ENCODE measurements at places on chromosomes 13 and 19.

GRCh38 chr13:91031508-91031907 is 316.0 kb upstream of the MIR17HG start:
- no peak for DNase-seq

- DNase-seq, result no peak
Measured at GRCh38 chr19:5567970-5568407, 236 bp upstream of the TINCR start.

- no peak for DNase-seq
Measured at GRCh38 chr13:85997587-85997986, 198.4 kb upstream of the SLITRK6 start.

- no peak for DNase-seq
Measured at GRCh38 chr13:104936304-104936703, 1599.2 kb downstream of the EFNB2 start.

DNA sequence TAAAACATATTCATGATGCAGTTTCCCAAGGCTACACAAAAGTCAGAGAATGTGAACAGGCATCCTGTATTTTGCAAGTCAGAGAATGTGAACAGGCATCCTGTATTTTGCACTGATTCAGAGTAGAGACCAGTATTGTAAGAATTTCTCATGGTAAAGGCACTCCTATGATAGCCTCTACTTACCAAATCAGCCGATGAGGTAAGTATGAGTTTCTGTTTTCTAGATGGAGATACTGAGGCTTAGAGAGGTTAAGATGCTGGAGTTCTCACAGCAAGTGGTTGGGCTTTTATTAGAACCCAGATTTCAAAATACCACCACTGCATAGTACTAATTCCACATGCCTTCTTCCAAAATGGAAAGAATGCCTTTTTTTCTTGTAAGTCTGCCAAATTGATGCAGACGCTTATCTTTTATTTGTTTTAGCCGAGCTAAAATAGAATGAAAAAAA is 12.3 kb downstream of the TPT1 start:
- DNase-seq, result no peak

- DNase-seq, result no peak
Measured at GRCh38 chr19:58563034-58563573, 4.7 kb upstream of the UBE2M start.

- DNase-seq, result no peak
Measured at GRCh38 chr19:56670961-56671612, 470 bp downstream of the ZNF835 start.

- no peak for DNase-seq
Measured at GRCh38 chr13:109715902-109716301, 70.5 kb downstream of the IRS2 start.

GRCh38 chr13:64369121-64369520 is 2861.0 kb downstream of the PCDH9 start:
- DNase-seq, result no peak

DNA sequence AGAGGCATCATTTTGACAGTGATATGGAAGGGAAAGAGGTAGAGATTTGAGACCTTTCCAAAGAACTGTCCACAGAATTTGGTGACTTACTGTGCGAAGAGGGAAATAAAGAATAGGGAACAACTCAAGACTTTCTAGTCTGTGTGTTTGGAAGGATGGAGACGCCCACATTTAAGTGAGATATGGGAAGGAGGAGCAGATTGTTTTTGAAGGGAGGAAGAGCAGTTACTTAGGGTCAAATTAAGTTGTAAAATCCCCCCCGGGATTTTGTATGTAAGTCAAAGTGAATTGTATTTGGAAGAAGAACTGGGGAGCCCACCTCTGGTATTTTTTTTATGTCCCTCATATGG is 1.2 kb downstream of the USPL1 start:
- no peak for DNase-seq

DNA sequence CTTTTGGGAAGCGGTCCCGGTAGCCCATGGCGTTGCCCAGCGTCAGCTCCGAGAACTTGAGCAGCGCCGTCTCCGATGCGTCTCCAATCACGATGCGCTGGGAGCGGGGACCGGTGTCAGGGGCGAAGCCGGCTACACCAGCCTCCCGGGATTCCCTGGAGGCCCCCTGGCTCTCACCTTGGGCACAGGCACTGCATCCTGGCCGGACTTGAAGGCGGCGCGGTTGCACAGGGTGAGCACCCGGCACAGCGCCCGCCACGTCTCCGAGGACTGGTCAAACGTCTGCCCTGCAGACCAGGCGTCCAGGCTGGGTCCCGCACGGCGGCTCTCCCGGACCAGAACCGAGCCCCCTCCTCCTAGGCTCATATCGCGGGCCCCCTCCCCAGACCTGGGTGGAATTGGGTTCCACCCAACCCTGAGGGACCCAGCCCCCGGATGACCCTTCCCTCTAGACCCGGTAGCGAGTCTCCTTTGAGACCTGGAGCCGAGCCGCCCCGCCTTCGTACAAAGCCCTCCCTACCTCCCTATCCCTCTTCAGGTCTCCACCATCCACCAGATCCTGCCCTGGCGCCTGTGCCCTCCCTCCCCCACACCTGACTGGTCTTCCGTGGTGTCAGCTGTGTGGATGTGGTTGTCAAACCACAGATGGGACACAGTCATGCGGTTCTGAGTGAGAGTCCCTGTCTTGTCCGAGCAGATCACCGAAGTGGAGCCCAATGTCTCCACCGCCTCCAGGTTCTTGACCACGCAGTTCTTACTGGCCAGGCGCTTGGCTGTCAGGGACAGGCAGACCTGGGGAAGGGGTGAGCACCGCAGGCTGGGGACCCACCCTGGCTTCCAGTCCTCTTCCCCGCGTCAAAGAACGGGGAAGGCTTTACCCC is 4.8 kb downstream of the ATP4A start:
- no peak for DNase-seq

GRCh38 chr19:16888629-16889365 is at the start of gene F2RL3:
F2RL3 (plus strand) TSS chr19:16888999; CDS start chr19:16889190, 191 bp downstream.
- DNase-seq, result peak; percentile 80

DNA sequence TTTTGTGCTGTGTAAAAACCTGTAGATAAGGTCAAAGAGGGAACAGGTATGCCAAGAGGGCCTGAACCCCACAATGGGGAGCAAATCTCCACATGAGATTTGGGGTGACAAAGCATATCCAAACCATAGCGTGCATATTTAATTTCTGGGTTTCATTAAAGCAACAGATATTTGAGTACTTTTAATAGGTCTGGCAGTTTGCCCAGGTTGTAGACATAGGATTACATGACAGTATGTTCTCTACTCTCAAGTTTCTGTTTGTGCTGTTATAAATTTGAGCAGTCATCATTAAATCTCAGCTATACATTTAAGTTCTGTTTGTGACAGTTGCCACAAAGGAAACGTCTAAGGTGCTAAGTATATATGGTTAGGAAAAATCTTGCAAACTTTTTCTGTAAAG is 236.4 kb downstream of the ATP8A2 start:
- DNase-seq, result no peak

GRCh38 chr13:59343993-59344822 is 819.5 kb downstream of the DIAPH3 start:
- DNase-seq, result no peak

- DNase-seq, result no peak
Measured at GRCh38 chr13:39789451-39789850, 134.0 kb downstream of the COG6 start.

- DNase-seq, result peak; percentile 52
Measured at GRCh38 chr19:19064098-19064722, 416 bp downstream of the SLC25A42 start.

DNA sequence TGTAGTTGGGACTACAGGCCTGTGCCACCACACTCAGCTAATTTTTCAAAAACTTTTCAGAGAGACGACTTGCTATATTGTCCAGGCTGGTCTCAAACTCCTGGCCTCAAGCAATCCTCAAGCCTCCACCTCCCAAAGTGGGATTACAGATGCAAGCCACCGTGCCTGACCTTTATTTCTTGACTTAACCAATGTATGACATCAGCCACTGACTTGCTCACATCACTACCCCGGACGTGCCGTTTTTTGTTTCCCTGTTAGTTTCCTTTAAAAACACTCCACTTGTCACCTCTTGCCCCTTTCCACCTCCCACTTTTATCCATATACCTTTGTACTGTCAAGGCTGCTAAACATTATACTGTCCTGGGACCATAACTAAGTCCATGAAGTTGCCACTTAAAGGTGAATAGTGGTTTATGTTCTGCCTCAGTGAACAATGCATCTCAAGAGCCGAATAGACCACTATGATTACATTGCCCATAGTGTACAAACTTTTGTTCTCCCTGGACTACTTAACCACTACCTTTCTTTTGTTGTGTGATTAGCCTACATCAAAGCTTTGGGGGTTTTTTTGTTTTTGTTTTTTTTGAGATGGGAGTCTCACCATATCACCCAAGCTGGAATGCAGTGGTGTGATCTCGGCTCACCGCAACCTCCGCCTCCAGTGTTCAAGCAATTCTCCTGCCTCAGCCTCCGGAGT is 2.3 kb upstream of the EPHX3 start:
- DNase-seq, result no peak

DNA sequence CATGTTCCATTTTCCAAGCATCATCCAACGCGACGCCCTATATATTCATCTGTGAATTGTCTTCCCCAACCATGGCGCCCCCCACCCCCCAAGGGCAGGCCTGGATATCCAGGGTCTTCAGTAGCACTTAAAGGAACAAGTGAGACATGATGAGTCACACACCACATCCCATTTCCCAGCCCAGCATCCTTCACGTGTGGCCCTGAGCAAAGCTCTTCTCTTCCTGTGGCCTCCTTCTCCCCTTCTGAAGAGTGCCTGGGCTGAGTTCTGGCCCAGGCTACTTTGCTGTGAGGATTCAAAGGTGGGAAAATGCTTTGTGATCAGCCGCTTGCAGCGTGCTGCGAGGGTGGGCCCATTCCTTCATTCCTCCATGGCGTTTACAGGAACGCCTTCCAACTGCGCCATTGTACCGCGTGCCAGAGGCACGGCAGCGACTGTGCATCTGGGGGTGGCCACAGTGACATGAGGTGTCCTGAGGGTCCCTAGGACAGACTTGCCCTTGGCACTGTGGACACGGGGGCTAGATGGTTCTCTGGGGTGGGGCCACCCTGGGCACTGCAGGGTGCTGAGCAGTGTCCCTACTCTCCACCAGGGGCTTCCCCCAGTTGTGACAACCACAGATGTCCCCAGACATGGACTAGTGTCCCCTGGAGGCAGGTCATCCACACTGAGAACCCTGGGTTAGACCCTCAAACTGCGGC is 11.7 kb downstream of the PLIN4 start:
- DNase-seq, result no peak

GRCh38 chr13:39510316-39510695 is 92.7 kb downstream of the LHFPL6 start:
- peak; percentile 28 for DNase-seq

- DNase-seq, result no peak
Measured at GRCh38 chr13:91454666-91455065, 56.2 kb downstream of the GPC5 start.

- no peak for DNase-seq
Measured at GRCh38 chr13:74077792-74078191, 56.4 kb downstream of the KLF12 start.

- DNase-seq, result peak; percentile 62
Measured at GRCh38 chr19:43776286-43776685, 4.5 kb downstream of the KCNN4 start.

DNA sequence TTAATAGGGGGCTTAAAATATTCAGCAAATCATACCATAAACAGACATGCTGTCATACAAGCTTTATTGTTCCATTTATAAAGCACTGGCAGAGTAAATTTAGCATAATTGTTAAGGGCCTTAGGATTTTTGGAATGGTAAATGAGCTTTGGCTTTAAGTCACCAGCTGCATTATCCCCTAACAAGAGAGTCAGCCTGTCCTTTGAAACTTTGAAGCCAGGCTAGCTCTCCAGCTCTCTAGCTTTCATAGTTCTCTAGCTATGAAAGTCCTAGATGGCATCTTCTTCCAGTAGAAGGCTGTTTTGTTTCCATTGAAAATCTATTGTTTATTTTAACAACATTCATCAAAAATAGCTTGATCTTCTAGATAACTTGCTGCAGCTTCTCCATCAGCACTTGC is 420.8 kb upstream of the GPC6 start:
- no peak for DNase-seq

- DNase-seq, result no peak
Measured at GRCh38 chr19:49860336-49861102, 6.9 kb downstream of the PNKP start.

- no peak for DNase-seq
Measured at GRCh38 chr13:29901710-29902631, 51.6 kb upstream of the UBL3 start.

Measured in GM19239 (cell line).